ENCODE measurements at places on chromosomes 1 and 21.

DNA sequence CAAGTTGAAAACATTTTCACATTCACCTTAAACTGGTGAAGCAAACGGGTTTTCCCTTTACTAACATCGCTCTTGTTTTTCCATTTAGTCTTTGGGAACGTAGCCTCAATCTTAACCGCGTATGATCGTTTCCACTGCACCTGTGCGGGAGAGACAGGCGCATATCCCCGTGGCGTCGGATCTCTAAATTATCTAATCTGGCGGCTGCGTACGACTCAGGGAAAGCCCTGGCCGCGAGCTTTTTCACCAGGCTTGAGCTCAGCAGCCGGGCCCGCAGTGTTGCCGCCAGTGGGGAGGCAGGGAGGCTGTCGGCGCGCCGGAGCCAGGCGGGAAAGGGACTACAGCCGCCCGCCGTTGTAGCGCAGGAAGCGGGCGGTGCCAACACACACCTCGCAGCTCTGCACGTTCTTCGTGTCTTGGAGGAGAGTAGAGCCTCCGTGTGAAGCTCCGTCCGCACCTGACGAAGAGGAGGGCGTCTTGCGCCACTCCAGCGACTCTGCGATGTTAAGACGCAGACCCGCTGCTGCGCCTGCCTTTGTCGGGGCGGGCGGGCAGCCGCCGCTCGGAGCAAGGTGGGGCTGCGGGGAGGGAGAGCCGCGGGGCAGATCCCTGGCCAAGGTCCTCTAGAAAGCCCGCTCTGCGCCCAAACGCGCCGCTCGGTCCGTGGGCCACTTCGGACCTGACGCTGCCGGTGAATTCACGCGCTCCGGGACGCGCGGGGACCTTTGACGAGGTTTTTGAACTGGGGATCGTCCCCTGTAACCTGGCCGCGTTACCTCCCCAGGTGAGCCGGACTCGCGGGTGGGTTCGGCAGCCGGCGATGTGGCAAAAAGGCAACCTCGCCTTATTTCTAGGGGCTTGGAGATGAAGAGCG lies 18.5 kb upstream of the TBX15 start:
- DNase-seq, result no peak

- no peak for DNase-seq
These were observed 79.1 kb upstream of the GALNT2 start for GRCh38 chr1:229987953-229988352.

DNA sequence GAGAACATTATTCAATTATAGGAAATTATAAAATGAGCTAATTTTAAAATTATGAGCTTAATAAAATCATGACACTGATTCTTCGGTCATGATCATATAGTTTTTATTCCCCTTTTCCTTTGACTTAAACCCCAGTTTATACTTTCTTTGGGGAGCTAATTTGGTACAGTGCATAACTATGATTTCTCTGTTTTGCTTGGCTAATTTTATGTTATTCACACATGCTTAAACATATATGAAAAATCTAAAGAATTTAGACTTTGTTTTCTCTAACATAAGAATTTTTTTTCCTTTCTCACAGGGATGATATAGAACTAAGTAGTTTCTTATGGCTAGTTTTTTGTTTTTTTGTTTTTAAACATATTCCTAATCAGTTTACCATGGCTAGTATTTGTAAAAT lies 52.5 kb downstream of the STXBP3 start:
- DNase-seq, result no peak

DNA sequence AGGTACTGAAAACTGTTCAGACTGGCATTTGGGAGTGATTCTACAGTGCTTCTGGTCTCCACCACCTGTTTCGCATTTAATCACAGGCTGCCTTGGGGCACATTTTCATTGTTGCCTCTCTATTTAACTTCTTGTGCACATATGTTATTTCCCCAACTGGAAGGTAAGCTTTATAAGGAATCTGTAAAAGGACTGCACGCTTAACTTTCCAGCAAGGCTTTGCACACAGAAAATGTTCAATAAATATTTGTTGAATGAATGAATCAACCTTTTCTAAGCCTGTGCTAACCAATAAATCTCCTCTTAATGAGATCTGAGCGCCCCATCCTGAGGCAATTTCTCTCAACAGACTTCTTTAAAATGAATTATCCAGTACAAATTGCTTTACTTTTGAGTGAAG lies 84.3 kb upstream of the ARHGAP29 start:
- DNase-seq, result no peak

DNA sequence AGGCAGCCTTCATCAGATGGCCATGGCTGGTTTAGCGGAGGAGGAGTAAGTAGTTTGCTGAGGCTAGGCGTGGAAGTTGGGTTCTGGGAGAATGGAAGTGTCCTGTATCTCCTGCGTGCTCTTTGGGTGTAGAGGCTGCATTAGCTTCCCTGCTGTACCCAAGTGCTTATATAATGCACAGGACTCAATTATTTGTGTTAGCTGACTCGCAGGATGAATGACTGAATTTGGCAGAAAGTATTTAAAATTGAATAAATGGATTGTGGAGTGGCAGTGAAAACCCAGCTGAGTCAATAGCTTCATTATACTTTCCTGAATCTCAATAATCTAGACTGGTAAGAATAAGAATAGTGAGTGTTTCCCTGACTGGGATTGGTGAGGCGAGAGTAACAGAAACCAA lies 13.8 kb downstream of the DNTTIP2 start:
- no peak for DNase-seq

GRCh38 chr1:23977854-23978191 lies 2.3 kb downstream of the SRSF10 start:
- no peak for DNase-seq

DNA sequence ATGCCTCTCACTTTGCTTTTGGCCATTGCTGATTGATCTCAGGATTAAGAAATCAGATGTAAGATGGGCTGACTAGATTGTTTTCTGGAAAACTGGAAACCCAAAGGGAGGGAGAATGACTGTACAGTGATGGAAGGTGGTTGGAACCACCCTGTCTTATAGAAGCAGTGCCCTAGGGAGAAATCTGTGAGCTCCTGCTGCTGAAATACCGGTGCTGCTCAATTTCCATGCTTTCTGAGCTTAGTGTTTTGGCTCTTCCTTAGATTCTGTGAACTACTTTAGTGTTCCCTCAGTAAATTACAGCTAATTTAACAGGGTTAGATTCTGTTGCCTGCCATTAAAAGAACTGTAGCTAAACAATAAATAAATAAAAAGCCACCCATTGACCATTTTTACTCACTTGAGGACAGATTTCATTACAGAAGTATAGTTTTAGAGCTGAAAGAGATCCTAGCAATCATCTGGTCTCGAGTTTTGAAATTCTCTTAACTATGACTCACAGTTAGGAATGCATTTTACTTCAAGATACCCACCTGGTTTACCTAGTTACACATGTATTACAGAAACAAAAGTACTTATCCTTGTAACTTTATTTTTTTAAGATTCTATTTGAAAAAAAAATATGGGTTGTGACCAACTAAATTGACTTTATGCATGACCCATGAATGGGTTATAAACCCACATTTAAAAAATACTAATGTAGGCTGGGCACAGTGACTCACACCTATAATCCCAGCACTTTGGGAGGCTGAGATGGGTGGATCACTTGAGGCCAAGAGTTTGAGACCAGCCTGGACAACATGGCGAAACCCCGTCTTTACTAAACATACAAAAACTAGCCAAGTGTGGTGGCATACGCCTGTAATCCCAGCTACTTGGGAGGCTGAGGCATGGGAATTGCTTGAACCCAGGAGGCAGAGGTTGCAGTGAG lies 33.2 kb downstream of the CAMSAP2 start:
- DNase-seq, result no peak

DNA sequence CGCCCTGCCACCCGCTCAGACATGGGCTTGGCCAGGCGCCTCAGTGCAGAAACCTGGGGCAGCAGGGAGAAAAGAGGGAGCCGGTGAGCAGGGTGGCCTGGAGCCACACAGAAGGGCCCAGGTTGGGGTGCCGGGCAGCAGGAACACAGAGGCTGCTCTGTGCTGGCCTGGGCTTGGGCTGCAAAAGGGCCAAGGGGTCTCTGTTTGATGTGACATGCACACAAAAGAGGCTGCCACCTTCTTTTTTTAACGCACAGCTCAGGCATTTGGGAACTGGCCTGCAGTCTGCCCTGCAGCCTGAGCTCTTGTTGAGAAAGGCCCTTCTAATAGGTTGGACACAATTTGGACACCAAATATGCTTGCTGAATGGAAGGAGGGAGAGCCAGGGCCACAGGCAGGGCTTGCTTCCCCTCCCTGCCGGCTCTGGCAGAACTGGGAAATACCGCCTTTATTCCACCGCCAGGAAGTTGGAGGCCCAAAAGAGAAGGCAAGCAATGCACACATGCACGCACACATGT lies 32.4 kb downstream of the KIF21B start:
- DNase-seq, result no peak

- DNase-seq, result no peak
These were observed 18.1 kb upstream of the GALNT2 start for GRCh38 chr1:230048922-230049321.

GRCh38 chr1:64986903-64987871 lies 20.8 kb upstream of the JAK1 start:
- peak; percentile 71 for DNase-seq

DNA sequence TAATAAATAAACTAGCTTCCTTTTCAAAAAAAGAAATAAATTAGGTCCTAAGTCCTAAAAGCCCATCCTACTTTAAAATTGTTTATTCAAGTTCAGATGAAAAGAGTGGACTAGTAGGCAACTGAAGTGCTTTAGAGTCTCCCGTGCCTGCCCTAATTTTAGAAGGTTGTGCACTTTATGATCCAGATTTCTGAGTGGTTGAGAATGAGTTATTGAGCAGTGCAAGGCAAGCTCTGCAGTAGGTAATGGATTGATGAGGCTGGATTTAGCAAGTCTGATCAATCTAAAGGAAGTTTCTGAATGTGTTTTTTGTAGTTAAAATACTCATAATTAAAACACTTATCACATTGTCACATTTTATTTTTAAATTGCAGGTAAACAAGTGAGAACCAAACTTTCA lies 13.0 kb downstream of the GGPS1 start:
- DNase-seq, result no peak

DNA sequence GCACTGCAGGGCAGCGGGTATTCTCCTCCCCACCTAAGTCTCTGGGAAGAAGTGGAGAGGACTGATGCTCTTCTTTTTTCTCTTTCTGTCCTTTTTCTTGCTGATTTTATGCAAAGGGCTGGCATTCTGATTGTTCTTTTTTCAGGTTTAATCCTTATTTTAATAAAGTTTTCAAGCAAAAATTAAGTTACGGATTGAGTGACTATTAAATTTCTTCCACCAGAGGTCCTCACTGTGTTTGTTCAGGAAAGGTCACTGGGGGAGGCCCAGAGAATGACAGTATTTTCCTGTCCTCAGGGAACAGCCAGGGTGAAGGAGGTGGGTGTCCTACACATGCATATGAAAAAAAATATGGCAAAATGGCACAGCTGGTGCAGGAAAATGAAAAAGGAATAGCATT lies 4.4 kb upstream of the ELF3 start:
- DNase-seq, result no peak

DNA sequence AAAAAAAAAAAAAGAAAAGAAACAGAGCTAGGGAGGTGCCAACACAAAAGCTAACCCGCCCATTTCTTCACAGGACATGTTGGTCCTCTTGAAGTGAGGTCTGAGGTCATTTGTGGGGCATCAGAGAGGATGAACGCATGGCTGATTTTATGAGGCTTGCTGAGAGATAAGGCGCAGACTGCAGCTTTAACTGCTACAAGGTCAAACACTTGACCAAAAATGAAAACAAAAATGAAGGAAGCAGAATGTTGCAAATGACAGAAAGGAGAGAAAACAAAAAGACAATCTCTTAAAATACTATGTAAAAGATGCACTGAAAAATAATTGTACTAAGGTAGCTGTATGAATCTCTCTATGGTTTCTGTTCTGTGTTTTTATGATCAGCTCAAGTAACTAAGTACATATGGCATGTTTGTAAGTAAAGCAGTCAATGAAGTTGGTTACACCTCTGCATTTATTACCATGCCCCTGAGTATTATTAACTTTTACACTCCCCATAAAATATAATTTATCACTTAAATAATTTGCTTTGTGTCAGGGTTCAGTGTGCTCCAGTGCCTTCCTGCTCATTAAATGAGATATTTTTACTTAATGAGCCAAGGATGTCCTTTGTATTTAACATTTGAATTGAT lies 249.1 kb upstream of the NR5A2 start:
- no peak for DNase-seq

GRCh38 chr1:39980555-39981313 lies 25.8 kb downstream of the MFSD2A start:
- no peak for DNase-seq

DNA sequence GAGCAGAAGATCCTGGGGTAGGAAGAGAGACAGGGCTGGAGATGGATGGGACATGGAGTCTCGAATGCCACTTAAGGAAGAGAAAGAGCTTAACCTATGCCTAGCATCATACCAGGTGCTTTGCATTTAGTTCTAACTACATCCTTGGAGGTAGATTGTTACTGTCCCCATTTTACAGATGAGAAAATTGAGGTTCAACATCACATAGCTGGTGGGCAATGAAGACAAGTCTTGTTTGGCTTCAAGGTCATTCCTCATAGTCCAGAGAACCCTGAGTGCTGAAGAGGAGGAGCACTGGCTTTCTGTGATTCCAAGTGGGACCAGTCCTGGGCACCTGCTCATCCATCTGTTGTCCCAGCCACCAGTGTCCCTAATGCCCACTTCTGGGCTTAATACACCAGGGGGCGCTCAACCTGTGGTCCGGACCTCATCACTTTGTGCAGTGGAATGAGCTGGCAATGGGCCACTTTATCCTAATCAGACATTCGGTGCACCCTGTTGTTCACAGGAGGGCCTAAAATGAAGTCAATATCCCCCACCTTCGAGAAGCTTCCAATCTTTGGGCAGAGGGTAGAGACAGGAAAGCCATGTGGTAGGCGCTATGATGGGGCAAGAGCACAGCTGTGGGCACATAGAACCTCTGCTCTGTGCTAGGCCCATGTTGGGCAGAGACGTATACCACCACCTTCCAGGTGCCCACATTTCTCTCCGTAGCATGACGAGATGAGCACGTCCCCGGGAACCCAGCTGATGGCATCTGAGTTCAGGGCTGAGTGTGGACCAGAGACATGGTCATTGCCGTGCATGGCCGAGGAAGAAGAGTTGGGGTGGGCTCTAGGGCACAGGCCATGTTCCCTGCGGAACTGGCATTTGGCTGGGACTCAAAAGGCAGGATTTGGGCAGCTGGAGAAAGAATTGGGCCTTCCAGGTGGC lies 9.2 kb downstream of the RPS6KA1 start:
- peak; percentile 67 for DNase-seq

DNA sequence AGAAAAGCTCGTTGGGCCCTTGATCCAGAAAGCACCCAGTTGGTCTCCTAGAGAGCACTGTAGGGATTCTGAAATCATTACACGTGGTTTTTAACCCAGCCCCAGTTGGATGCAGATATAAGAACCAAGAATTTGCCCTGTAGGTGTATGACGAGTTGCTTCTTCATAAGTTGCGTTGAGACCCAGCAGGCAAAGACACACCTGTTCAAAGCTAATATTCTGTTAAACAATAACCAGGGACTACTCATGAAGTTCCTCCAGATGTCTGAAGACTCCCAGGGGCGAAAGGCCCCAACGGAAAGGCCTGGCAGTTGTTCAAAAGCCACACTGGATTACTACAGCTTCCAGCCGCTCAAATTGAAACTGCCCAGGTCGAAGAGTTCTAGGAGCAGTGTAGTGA lies 88.6 kb upstream of the HNRNPU start:
- no peak for DNase-seq

Measured in inflammatory macrophage (primary cell).